Ovary (tissue), 10 donors: ENCODE measurements at places on chromosomes 2 and 18. TPM values are rescaled to one million over a fixed set of nuclear protein-coding genes. Genes with fewer than 3 reads are reported as not detected.

The SLC16A14 gene
- polyA plus RNA-seq, result 6.1 TPM

DNA sequence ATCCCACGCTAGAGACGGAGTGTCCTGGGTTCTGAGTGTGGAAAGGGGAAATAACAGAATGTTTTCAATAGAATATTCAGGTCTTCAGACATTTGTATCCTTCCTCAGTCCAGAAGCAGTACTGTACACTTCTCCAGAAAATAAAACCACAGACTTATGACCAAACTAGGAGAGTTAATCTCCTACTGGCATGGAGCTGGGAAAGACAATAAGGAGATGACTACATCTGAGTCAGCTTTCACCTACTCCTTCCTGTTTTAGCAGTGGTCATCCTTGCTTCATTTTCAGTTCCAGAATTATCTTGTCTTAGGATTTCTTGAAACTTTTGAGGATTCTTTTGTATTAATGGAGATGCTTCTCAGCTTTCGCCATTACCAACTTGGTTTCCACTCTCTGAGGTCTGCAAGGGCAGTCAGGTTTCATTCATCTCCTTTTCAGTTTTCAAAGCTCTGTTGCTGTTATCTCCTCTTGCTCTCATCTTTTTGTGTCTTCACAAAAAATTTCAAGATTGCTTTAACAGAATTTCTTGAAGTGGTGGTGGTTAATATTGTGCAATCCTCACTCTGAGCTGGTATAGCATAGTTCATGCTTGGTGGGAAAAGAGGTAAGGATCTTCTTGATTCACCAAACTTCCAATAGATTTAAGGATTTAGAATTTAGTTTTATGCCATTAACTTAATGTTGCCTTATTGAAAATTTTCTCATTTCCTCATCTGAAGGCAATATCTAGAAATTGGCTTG, 23.7 kb upstream of the NR4A2 start:
- no peaks in the 10 kb centered on the region for H3K4me1 ChIP-seq
- H3K27ac ChIP-seq, result no peak overlapping the region
- H3K4me3 ChIP-seq, result no peak overlapping the region
- no peaks in the 10 kb centered on the region for H3K36me3 ChIP-seq

GRCh38 chr2:191258996-191259395, 13.8 kb downstream of the MYO1B start:
- DNase-seq, result no peak
- H3K27me3 ChIP-seq, result no peaks in the 10 kb centered on the region
- H3K27ac ChIP-seq, result no peak overlapping the region
- H3K4me3 ChIP-seq, result no peak overlapping the region
- no peaks in the 10 kb centered on the region for H3K36me3 ChIP-seq
- peaks cover 6% of the 10 kb centered on the region for H3K4me1 ChIP-seq

- H3K27ac ChIP-seq, result no peak overlapping the region
- H3K36me3 ChIP-seq, result no peaks in the 10 kb centered on the region
- DNase-seq, result no peak
- H3K4me3 ChIP-seq, result no peak overlapping the region
- H3K4me1 ChIP-seq, result no peaks in the 10 kb centered on the region
Measured at GRCh38 chr18:22106536-22107292, 62.7 kb upstream of the GATA6 start.

DNA sequence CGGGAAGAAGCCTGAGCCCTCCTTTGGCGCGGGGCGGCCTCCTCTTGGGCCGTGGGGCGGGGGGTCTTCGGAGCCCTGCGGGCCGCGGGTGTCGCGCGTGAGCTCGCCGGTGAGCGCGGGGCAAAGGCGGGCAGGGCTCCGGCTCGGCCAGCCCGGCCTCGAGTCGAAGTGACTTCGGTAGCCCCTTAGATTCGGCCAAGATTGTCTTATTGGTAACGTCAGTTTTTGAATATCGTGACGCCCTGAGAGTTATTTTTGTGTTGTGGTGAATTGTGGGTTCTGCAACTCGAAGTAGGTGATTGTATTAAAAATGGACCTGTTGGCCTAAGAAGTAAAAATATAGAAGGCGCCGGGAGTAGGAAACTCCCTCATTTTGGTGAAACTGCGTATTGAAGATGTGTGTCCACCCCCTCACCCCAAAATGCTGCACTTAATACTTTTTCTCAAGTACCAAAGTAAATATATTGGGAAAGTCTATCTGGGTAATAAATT, 669 bp downstream of the MARCHF7 start:
- H3K27ac ChIP-seq, result peak overlapping the region; percentile 85
- H3K36me3 ChIP-seq, result no peaks in the 10 kb centered on the region
- H3K27me3 ChIP-seq, result no peaks in the 10 kb centered on the region
- DNase-seq, result no peak
- peaks cover 8% of the 10 kb centered on the region for H3K4me1 ChIP-seq
- H3K4me3 ChIP-seq, result peak overlapping the region; percentile 80

The EDAR gene
- 0.11 TPM for polyA plus RNA-seq

DNA sequence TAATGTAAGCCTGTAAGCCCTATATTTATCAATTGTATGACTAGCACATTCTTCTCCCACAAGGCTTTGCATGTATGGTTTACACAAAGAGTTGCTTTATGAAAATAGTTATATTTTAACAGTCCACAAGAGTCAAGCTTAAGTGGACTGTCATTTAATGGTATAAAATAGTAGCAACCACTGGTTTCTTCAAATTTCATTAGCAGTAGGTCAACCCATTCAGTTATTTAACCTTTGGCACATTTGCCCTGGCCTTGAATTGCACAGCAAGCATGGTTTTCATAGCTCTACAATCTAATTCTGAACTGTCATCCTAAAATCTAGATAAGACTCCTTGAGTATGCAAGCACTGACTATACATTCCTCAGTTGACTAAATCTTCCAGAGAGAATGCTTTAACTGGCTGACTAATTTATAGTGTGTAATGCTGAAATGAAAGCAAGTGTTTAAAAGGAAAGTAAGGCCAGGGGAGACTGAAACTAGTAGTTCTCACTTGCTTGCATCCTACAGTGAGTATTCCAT, 1.8 kb downstream of the DPP4 start:
- H3K4me3 ChIP-seq, result no peak overlapping the region
- no peaks in the 10 kb centered on the region for H3K27me3 ChIP-seq
- peaks cover 4% of the 10 kb centered on the region for H3K4me1 ChIP-seq
- H3K27ac ChIP-seq, result no peak overlapping the region
- no peak for DNase-seq
- H3K36me3 ChIP-seq, result no peaks in the 10 kb centered on the region

DNA sequence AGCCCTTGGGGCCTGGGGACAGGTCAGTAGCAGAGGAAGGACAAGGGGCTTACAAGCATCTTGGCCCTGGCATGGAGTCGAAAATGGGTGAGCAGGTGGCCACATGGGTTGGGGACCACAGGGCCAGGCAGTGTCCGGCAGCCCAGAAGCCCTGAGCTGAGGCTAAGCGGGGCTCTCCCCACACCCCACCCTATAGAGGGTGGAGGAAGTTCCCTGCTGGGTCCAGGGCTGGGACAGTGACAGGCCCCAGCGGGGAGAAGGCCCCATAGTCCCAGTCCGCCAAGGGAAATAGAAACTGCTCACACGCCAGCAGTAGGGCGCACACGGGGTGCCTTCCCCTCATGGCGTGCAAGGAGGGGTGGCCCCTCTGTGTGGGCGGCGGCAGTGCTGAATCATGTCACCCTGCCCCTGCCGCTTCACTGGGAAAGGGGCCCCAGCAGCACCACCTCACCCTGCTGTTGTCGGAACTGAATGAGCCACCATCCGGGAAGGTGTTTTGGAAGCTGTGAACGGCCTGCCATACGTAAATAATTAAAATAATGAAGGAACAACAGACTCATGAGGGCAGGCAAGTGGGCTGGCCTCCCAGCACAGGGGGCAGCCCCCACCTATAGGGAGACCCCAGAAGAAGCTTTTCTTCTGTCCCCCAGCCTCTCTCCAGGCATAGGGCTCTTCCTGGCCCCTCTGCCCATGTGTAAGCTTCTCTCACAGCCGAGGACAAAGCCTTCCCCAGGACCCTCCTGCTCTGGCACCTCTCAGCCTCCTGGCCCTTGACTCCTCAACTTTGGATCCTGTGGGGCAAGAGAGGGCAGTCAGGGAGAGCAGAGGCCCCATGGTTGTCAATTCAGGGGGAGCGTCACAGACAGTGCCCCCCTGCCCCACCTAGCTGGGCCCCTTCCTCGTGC, 12.7 kb upstream of the DUSP2 start:
- H3K27me3 ChIP-seq, result no peaks in the 10 kb centered on the region
- H3K4me3 ChIP-seq, result no peak overlapping the region
- no peak for DNase-seq
- no peaks in the 10 kb centered on the region for H3K4me1 ChIP-seq
- H3K36me3 ChIP-seq, result no peaks in the 10 kb centered on the region

DNA sequence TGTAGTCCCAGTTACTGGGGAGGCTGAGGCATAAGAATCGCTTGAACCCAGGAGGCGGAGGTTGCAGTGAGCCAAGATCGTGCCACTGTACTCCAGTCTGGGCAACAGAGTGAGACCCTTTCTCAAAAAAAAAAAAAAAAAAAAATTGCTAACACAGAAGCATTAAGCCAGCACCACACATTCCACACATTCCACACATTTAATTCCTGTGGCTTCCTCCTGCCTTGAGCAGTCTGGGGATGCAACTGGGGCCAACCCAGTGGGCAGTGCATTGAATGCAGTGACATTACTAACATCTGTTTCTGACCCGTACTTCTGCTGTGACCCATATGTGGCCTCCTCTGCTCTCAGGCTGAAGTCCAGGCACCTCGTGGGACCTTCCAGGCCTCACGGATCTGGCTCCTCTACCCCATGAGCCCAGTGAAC, 107.0 kb downstream of the BCL2L11 start:
- no peaks in the 10 kb centered on the region for H3K36me3 ChIP-seq
- H3K27me3 ChIP-seq, result no peaks in the 10 kb centered on the region
- no peaks in the 10 kb centered on the region for H3K4me1 ChIP-seq
- DNase-seq, result no peak

- no peak overlapping the region for H3K4me3 ChIP-seq
- H3K27ac ChIP-seq, result no peak overlapping the region
- no peaks in the 10 kb centered on the region for H3K36me3 ChIP-seq
- H3K4me1 ChIP-seq, result peaks cover 35% of the 10 kb centered on the region
Measured at GRCh38 chr2:128499367-128500137, 180.9 kb upstream of the HS6ST1 start.

The ANTXR1 gene
- polyA plus RNA-seq, result 105 TPM

The FOXI3 gene
- polyA plus RNA-seq, result not detected

- no peak overlapping the region for H3K27ac ChIP-seq
- H3K27me3 ChIP-seq, result peaks cover 6% of the 10 kb centered on the region
- no peaks in the 10 kb centered on the region for H3K36me3 ChIP-seq
- no peaks in the 10 kb centered on the region for H3K4me1 ChIP-seq
- no peak overlapping the region for H3K4me3 ChIP-seq
Measured at GRCh38 chr18:5196253-5197031, 615 bp downstream of the AKAIN1 start.

DNA sequence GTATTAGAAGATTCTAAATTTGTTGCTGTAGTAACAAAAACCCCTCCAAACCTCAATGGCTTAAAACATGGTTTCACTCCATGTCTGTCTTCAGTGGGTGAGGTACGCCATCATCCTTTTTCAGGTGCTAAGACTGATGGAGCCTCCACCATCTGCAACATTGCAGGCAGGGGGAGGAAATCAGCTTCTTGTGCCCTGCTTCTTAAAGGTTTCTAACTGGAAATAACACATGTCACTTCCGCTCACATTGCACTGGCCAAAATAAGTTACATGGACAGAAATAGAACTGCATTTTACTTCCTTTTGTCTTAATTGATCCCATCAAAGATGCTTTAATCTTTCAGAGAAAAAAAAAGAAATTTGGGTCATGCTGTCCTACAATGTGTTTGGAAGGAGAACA, 94.1 kb downstream of the GALNT3 start:
- no peaks in the 10 kb centered on the region for H3K4me1 ChIP-seq
- H3K4me3 ChIP-seq, result no peak overlapping the region
- H3K27me3 ChIP-seq, result no peaks in the 10 kb centered on the region
- H3K36me3 ChIP-seq, result no peaks in the 10 kb centered on the region

- peak overlapping the region; percentile 85 for H3K4me3 ChIP-seq
- no peaks in the 10 kb centered on the region for H3K27me3 ChIP-seq
- peak; percentile 68 for DNase-seq
- H3K36me3 ChIP-seq, result no peaks in the 10 kb centered on the region
- peak overlapping the region; percentile 87 for H3K27ac ChIP-seq
Measured at GRCh38 chr18:24014986-24015638, 558 bp downstream of the TTC39C start.

- H3K27ac ChIP-seq, result no peak overlapping the region
- peaks cover 4% of the 10 kb centered on the region for H3K4me1 ChIP-seq
- H3K27me3 ChIP-seq, result no peaks in the 10 kb centered on the region
- DNase-seq, result peak; percentile 56
- H3K4me3 ChIP-seq, result no peak overlapping the region
Measured at GRCh38 chr2:204260162-204260877, 285.0 kb upstream of the PARD3B start.

DNA sequence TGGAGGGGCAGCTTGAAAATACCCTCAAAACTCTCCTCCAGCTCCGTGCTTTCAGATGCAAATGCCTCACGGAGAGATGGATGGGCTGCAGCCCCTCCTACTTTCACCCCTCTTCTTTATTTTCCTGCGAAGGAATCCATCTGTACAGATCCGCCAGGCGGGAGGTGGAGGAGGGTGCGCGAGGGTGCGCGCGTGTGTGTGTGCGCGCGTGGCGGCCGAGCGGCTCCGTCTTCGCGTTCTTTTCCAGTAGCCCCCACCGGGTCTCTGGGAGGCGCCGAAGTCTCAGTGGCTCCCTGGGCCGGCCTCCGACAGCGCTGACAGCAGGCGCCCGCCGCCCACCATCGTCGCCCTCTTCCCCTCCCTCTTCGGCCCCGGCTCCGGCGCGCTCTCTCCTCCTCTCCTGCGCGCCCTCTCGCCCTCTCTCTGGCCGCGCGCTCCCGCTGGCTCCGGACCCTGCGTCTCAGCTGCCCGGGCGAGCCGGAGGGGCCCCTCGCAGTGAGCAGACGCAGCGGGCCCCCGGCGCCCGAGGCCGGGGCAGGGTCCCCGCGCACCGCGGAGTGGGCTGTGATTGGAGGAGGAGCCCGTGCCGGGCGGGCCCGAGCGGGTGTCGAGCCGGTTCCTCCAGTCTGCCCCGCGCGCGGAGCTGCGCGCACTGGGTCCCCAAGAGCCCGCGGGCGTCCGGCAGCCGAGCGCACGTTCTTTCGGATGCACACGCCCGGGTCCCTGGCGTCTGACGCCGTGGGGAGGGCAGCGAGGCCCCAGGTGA, at the start of gene CDH7:
TSS of gene CDH7 (plus strand) at position 624 of the 766 bp plus-strand sequence. CDS start 11,831 bp downstream, outside the sequence.
- no peak within 1 kb of the TSS for H3K4me3 ChIP-seq
- no peaks in the 10 kb centered on the region for H3K27me3 ChIP-seq
- peak; percentile 6 for DNase-seq
- H3K4me1 ChIP-seq, result peaks cover 2% of the 10 kb centered on the region
- H3K36me3 ChIP-seq, result no peaks in the 10 kb centered on the region

The MAP2 gene
- polyA plus RNA-seq, result 11.9 TPM

The ST8SIA3 gene
- not detected for polyA plus RNA-seq
